ENCODE measurements at places on chromosomes 3 and 15.

DNA sequence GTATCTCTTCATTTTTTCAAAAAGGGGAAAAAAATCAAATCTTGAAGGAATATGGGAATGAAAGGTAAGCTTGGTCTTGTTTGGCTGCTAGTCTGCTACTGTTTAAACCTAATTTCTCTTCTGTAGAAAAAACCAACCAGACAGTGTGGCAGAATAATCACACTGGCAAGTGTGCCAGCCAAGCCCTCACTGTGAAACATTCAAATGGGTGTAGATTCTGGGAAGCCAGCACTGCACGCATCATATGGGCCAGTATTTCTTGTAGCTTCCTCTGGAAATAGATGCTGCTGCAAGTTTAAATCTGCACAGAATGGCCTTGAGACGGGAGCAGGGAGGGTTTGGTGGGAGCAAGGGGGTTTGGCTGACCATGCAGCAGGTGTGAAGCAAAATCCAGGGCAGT, 62.1 kb downstream of the POMGNT2 start:
- no peak for DNase-seq

GRCh38 chr15:66474963-66475362, 22.6 kb downstream of the SNAPC5 start:
- DNase-seq, result no peak

- DNase-seq, result no peak
Measured at GRCh38 chr15:76979996-76980520, 14.9 kb upstream of the PSTPIP1 start.

DNA sequence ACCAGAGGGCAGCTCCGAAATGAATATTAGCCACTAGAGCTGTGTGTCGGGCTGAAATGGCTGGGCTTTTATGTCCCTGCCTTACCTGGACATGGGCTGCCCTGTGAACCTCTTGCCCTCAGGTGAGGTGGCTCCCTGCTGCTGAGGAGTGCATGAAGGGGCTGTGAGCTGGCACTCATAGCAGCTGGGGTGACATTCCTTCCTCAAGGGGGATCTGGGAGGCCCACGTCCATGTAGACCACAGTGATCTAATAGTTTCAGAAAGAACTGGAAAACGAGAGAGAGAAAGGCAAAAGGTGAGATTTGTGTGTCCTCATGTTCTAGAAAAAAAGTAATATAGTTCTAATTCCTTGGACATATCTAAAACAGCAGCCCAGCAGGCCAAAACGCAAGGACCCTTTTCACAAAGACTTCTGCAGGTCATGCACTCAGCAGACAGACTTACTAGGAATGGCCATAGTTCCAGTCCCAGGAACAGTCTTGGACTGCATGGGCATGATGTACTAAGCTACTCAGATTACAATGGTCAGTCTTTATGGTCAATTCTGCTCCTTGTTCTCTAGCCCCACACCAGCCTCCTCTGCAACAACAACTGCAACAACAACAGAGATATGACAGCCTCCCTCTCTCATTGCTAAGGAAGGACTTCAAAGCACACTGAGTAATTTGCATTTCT, 10.8 kb upstream of the SLC24A5 start:
- no peak for DNase-seq

DNA sequence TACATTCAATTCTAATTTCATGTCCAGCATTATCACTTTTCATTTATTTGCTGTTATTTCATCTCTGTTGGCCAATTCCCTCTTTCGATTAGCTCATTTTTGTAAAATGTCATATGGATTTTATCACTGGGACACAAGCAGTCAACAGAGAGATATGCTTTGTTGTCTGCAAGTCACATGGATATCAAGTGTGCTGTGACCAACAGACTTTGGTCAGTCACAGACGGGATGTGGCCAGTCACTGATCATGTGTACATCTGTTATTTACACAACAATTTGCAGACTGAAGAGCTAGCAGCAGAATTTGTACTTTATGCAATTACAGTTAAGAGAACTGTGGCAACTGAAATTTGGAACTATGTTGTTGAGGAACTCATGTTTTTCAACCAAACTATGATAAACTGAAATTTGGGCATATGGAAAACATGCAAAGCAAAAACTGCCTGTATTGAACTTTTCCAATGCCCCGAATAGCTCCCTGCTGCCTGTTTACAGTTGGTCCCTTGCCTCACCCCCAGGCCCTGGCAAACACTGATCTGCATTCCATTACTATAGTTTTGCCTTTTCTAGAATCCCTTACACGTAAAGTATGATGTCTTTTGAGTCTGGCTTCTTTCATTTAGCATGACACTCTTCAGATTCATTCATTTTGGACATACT, 104.4 kb downstream of the RPL22L1 start:
- DNase-seq, result no peak

DNA sequence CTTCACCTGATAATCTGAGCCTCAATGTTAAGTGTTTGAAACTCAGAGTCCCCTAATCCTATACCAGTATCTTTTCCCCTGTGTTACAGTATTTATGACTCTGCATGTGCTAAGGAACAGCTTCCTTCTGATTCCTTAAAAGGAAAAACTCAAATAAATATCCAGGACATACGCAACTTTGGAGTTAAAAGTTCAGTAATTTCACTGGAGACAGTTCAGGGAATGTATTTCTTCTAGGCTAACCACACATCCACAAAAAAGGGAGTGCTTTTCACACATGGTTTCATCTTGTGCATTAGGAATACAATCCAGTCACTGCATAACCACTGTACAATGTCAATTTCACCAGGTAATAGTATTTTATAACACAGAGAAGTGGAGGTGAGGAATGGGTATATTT, 31.0 kb downstream of the PGBD4 start:
- DNase-seq, result no peak

DNA sequence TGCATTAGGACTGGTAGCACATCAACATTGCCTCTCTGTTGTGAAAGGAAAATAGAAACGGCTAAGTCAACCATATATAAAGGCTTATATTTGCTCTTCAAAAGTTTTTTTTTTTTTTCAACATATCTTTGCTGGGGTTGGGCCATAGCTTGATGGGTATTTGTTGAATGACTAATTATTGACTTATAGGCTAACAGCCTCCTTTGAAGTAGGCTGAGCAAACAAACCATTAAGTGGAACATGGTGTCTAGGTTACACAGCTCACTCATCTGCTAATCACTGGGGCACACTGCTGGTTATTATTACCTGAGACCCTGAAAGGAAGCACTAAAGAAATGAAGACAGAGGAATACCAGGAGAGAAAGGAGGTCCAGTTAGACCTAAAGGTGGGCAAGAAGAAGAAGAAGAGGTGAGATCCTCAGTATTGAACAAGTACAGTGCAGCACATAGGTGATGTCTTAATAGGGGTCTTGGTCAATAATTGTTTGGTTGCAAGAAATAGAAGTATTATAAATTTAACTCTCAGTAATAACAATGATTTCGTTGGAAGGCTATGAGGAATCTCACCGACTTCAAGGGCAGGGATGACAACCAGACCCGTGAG, 139.4 kb downstream of the RPLP1 start:
- DNase-seq, result no peak

All from stomach (tissue), 19 donors.